Thoracic aorta (tissue), 2 donors: ENCODE measurements at places on chromosomes 5 and 9.

DNA sequence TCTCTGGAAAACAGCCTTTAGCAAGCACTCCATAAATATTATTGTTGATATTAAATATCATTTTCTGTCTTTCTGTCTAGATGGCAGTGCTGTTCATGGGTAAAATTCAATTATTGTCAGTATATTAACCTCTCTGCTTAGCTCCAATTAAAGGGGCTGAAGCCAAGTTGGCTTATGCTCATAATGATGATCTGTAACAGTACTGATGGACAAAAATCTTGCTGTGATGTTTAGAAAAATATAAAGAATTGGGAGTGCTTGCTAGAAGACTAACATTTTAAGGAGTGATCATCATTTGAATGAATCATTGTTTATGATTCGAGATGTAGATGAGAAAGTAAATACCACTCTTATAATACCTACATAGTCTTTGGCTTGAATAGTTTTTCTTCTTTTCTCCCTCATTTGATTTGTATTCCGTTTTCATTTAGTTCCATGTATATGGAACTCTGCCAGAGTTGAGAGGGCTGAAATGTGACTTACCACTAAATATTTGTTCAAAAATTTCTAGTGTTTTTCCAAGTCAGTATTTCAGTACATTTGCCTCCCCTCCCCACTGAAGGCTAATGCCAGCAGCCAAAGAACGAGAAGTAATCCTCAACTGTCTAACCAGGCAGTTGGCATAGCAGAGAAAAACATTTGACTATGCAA lies 538.3 kb downstream of the CSNK1G3 start:
- no peak for DNase-seq

- no peak for DNase-seq
Measured at GRCh38 chr5:125402787-125403186, 656.3 kb upstream of the ZNF608 start.

DNA sequence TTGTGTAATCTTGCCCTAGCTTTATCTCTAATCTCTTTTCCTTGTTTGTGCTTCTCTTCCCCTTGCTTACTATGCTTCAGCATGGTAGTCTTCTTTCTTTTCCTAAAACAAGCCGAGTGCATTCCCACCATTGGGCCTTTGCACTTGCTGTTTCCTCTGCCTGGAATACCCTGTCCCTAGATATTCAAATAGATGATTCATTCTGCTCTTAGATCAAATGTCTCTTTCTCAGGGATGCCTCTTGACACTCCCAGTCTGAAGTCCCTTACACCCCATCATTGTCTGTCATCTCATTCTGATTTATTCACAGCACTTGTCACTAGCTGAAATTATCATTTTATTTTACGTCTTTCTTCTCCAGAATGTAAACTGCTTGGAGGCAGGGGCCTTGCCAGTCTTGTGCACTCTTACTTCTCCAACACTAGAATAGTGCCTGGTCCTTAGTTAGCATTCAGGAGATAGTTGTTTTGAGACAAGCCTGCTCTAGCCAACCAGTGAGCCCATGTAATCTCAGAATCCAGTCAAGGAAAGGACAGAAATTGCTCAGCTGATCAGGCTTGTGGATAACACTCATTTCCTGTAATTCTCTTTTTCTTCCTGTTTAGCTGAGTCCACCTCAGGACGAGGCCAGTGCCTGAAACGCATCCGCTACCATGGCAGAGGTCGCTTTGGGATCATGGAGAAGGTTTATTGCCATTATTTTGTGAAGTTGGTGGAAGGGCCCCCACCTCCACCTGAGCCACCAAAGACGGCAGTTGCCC lies 25.4 kb downstream of the MRPL22 start:
- no peak for DNase-seq

- no peak for DNase-seq
Measured at GRCh38 chr5:136020383-136021015, 8.3 kb upstream of the TGFBI start.

- no peak for DNase-seq
Measured at GRCh38 chr5:53173083-53173482, 63.5 kb upstream of the MOCS2 start.

DNA sequence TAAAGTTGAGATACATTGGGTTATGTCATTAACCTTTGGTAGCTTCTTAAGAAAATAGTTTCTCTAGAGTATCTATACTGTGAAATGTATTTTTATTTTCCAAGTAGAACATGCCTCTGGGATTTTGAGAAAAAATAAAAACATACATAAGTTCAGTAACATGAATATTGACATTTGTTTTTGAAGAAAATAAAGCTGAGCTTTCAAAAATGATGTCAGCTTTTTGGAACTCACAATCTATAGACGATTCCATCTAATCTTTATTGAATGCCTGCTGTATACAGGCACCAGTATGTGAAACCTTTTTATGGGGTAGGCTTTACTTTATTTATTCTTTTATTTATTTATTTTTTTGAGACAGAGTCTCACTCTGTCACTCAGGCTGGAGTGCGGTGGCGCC lies 175.9 kb upstream of the NFIL3 start:
- DNase-seq: no peak

DNA sequence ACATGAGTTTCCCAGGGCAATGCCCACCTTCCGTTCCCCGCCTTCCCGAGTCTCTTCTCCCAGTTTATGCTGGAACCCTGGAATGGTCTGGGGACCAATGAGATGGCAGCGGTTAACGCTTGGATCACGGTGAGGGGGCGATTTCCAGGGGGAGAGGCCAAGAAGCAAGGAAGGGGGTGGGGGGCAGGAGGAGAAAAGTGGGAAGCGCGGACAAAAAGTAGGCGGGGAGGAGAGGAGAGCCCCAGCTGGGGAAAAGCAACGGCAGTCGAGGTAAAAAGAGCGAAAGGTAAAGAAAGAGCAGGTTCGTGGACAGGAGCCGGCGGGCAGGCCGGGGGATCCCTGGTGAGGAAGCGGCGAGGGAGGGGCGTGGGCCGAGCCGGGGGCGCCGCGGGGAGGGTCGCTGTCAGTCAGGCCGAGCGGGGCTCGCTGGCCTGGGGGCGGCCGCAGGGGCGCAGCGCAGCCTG lies 508 bp upstream of the SNCAIP start:
- no peak for DNase-seq

DNA sequence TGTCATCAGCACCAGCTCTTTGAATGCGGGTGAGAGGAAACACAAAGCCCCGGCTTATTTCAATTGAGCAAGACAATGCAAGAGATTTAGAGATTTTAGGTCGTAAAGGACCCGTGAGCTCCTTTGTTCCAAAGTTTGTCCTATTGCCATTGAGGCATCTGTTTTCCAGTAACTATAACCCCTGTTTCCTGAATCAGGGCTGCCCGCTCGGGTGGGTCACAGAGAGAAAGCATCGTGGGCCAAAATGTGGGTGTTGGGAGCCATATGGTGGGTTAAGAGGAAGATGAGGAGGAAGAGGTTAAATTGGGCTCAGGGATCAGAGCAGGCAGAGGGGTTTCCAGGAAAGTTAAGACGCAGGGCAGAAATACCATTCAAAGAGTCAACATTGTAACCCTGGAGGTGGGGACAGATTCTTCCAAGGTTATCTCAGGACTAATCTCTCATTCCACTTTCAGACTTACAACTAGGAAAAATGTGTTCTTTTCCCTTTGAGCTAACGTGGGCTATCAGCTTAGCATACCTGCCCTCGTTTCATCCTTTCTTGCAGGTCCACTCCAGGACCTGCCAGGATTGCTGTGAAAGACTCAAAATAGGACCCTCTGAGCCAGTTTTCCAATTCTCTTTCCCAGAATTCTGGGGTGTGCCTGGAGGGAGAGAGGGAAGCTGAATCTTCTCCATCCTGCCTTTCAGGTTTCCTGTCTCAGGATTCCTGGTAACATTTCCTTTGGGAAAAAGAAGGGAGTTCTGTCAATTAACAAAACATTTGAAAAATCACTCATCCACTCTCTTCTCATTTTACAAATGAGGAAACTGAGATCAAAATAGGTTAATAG lies 95.5 kb upstream of the TAF11L2 start:
- no peak for DNase-seq

GRCh38 chr9:136056546-136057235 lies 38.4 kb downstream of the NACC2 start:
- DNase-seq: no peak

- no peak for DNase-seq
Measured at GRCh38 chr5:127934791-127935256, 148.7 kb upstream of the SLC12A2 start.

DNA sequence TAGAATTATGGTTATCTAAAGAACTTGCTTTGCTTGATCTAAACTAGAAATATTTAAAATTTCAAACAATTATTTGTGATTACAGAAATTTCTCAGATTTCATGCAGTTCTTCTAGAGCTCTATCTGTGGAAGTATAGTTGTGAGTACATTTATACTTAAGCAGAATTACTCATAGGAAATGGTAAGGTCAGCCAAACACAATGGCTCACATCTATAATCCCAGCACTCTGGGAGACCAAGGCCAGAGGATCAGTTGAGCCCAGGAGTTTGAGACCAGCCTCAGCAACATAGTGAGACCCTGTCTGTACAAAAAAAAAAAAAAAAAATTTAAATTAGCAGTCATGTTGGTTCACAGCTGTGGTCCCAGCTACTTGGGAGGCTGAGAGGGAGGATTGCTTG lies 71.0 kb downstream of the INVS start:
- DNase-seq: no peak

DNA sequence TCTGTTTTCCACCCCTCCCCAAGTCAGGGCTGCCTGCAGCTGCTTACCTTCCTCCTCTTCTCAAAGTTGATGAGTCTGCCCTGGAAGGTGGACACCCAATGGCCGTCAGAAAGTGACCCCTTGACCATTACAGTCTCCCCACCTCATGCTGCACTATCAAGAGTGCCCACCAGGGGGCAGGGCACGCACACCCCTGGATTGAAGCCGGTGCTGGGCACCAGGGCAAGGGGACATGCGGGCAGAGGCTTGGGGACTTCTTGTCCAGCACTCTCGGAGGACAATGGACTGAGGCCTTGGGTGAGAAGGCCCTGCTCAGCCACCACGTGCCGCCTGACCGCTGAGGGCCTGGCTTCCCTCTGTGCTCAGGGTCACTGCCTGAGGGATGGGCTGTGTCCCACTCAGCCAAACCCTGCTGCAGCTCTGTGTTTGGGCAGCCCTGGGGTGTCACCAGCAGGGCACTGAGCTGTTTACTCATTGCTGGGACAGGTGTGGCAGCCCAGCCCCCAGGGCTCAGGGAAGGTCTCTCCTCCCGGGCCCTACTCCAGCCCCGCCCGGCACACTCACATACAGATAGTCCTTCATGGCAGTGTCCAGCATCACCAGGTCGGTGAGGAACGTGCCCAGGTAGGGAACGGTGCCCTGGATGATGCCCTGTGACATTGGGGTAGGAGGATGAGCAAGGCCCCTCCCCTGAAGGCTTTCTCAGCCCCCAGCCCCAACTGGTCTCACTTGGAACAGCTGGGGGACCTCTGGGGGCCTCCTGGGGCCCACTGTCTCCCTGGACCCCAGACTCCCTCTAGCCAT lies 17.7 kb downstream of the RALGDS start:
- no peak for DNase-seq

DNA sequence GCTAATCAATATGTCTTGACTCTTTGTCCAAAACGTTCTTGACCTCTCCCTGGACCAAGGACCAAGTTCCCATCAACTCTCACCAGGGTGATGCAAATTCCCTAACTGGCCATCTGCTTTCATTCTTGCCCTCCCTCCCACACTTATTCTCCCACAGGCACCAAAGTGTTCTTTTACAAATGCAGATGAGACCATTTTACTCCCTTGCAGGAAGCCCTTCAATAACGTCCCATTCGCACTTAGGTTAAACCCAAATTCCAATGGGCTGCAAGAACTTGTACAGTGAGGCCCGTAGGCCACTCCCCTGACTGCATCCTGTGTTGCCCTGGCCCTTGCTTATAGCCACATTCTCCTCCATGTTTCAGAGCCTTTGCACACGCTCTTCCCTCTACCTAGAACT lies 7.3 kb downstream of the ARAP3 start:
- no peak for DNase-seq

DNA sequence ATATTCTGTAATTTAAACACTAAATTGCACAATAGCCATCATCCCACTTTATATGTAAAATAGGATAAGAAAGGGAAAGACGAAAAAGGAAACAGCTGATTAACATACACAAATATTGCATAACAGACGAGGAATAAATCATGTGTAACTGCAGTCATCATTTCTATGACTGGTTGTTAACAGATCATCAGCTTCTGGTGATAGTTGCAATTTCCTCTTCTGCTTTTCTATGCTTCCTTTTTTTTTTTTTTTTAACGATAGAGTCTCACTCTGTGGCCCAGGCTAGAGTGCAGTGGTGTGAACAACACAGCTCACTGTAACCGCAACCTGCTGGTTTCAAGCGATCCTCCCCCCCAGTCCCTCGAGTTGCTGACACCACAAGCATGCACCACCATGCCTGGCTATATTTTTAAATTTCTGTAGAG lies 22.5 kb upstream of the JAKMIP2 start:
- no peak for DNase-seq

DNA sequence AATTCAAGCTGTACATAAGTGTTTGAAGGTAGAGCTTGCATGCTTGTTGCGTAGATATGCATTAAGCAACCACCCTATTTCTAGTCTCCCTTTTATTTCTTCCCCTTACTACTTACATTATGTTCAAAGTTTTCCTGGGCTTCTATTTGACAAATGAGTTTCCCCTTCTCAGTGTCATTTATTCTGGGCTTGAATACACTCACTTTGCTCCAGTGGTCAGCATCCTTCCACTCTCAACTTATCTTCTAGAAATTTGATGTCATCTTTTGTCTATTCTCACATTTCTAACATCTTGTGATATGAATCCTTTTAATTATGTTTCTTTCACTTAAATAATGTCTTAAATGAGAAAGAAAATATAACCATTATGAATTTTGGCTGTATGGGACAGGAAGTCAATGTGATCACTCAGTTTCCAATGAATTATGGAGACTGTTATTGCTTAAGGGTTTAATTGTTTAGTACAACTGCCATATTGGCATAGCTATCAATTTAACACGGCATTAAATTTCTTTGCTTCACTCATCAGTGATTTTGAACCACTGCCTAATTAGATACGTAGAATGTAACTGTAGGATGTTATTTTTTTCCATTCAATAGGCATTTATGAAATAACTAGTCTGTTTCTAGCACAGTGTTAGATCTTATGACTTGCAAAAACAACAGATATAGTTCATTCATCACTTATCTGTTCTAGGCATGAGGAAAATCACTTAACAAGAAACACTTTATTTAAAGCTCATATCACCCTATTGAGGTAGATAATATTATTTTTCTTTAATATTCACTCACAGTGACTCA lies 105.5 kb upstream of the CDH12 start:
- DNase-seq: no peak
